ENCODE measurements at places on chromosomes 6 and 20.

GRCh38 chr20:63003546-63003945, 3.2 kb downstream of the BHLHE23 start:
- no peak for DNase-seq

DNA sequence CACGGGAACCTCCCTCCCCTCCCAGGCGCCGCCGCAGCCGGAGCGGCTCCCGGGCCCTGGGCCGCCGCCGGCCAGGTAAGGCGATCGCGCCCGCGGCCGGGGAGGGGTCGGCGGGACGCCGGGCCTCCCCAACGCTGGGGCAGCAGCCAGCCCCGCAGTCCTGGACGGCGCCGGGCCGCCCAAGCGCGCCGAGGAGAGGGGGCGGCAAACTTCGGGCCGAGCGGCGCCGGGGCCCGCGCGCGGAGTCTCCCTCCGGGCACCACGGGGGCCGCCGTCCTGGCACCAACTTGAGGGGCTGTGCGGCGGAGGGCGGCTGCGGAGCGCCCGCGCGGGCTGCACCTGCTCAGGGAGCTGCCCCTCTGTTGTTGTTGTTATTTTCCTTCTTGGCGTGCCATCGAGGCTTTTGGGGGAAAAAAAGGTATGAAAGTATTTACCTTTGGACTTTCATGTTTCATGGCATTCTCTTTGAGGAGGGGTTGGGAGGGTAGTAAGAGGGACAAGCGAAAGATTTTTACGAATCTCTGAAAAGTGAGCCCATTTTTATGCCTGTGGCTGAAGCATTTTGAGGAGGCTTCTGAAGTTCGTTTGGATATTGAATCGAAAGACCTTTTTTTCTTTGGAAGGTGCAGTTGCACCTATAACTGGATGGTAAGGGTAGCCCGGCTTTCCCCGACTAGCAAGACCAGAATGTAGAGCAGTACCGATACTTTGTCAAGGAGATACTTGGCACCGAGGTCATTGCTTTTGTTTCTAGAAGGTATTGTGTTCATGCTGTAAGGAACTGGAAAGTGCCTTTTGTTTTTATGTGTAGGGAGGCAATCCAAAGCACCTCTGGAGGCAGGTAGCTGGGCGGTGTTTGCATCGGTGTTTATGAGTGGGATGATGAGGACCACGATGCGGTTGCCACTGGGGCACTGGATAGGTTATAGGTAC, at the start of gene RNF182:
Gene RNF182, plus strand, starts transcription at position 4 of the 933 bp plus-strand sequence. CDS start 52,168 bp downstream, outside the sequence.
- DNase-seq, result no peak

DNA sequence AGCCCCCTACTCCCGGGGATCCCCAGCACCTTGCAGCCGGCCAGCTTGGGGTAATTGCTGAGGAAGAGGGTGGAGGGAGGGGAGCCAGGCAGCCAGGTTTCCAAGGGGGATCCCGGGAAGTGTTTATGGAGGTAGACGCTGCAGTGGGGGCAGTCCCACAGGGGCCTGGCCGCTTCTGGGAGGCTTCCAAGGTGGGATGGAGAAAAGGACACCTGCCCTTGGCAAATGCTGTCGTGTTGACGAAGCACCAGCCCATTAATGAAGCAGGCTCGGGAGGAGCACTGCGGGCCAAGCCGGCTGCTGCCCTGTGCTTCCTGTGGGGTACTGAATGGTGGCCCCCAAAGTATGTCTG, 82.4 kb downstream of the TMEM242 start:
- no peak for DNase-seq

DNA sequence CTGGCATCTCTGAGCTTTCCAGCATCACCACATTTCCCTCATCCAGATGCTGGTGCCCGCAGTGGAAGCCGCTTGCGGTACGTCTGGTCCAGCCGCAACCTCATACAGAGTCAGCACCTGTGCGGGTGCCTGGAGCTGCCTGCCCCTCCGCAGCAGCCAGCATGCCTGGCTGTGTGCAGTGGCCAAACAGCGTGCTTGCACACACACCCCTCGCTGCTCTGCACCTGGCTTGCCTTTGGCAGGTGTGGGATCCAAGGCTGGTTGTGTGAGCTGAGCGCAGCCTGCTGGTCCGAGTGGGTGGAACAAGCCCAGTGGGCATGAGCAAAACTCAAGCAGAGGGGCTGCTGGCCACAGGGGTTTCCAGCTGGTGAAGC, 3.1 kb upstream of the HINT3 start:
- DNase-seq, result no peak

DNA sequence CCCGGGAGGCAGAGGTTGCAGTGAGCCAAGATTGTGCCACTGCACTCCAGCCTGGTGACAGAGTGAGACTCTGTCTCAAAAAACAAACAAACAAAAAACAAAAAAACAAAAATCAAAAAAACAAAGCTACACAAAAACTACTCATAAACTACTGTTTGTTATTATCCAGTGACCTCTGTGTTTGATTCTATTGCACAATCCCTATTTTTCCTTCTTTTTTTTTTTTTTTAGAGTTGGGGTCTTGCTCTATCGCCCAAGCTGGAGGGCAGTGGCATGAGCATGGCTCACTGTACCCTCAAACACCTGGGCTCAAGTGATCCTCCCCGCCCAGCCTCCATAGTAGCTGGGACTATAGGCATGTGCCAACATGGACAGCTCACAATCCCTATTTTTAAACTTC, 92.7 kb downstream of the FAM217A start:
- DNase-seq, result no peak

- DNase-seq, result no peak
Measured at GRCh38 chr20:59789686-59790085, 143.8 kb downstream of the SYCP2 start.

DNA sequence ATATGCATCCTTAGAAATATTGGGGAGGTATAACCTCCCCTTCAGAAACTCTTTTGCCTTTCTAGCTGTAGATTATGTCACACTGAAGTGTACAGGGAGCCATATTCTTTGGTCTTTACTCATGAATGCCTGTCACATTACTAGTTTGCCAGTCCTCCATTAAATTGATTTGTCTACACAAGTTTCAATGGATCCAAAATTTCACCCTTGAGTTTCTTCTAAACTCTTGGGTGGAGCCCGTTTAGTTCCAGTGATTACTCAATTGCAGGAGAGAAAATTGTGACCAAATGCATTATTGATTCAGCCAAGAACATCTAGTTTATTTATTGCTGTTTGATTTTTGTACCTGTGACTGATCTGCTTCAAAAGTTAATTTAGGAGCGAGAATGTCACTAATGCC, 60.4 kb upstream of the TFB1M start:
- DNase-seq, result no peak

- no peak for DNase-seq
Measured at GRCh38 chr6:97275804-97276203, 7.2 kb downstream of the MMS22L start.

GRCh38 chr6:170271771-170272314, 19.0 kb downstream of the DLL1 start:
- DNase-seq, result no peak

DNA sequence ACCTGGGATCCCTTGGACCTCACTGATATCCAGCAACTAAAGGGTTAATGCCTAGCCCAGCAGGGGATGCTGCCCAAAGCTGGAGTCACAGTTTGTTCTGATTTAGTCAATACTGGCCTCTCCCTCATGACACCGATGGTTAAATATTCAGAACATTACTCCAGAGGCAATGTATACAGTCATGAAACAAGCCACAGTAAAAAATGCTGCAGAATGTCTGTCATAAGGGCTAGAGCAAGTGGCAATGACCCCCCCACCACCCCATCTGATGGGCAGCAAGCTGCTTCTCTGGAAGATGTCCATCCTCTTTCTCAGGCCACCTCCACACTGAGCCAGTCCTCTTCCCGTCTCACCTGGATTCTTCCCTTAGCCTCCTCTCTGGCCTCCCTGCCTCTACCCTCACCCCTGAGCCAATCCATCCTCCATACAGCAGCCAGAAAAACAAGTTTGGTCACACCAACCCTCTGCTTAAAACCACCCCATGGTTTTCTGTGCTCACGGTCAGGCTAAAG, 99.0 kb upstream of the KCNG1 start:
- DNase-seq, result no peak

DNA sequence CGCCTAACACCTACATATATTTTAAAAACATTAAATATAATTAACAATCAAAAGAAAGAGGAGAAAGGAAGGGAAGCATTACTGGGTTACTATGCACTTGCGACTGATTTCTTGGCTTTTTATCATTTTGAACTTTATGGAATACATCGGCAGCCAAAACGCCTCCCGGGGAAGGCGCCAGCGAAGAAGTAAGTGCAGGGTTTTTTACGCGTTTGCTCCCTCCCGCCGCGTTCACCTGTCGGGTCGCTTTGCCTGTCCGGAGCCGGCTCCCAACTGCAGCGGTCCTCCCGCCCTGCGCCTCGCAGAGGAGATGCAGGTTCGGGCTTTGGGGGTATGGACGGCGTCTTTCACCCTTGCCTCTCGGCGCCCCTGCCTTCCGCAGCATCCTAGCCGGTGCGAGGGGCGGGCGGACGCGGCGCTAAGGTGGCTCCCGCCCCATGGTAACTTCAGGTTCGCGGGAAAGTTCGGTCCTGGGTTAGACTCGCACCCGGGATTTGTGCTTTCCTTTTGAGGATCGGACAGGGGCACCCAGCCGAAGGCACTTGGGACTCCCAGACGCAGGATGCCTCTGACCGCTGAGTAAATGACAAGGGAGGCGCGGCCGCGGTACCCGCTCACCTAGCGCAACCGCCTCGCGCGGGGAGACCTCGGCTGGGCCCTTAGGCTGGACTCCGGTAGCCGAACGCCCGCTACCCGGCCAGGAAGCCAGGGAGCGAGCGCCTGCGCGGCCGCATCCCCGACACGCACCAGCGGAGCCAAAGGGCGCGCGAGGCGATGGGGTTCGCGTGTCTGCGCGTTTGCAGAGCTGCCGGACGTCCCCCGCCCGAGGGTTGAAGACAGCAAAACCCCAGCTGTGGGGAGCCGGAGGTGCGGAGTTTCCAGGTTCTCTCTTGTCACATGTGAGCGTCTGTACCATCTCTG, 891 bp downstream of the RSPO3 start:
- DNase-seq, result no peak

DNA sequence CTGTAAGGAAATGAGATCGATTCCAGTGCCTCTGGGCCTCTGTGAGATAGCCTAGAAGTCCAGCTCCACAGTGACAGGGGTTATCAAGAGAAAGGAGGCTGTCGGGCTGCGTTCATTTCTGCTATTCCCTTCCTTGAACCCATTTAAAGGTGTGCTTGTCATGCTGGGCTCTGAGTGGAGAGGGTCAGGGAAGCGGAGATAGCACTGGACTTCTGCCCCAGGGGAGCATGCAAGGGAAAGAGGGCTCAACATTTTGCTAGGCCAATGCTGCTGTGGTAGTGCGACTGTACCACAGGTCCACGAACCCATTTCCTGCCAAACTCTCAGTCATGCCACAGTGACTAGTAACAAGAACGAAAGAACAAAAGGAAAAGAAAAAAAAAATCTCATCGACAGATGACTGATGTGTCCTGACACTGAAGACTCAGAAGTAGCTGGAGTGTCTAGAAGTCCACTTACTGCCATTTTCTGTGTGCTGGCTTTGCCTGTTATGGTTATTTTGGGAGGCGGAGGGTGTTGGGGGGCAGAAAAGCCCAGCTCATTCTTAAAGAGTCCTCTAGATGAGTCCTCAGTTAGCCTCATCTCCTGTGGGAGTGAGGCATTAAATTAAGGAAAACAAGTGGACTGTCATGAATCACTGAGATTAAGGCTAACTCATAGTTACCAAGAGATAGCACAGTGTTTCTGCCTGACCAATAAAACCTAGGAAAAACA, 8.1 kb downstream of the NEDD9 start:
- DNase-seq, result no peak

GRCh38 chr6:111361648-111362047, 121.4 kb downstream of the REV3L start:
- DNase-seq, result peak; percentile 7

GRCh38 chr20:47396762-47397476, 40.4 kb upstream of the ZMYND8 start:
- no peak for DNase-seq

DNA sequence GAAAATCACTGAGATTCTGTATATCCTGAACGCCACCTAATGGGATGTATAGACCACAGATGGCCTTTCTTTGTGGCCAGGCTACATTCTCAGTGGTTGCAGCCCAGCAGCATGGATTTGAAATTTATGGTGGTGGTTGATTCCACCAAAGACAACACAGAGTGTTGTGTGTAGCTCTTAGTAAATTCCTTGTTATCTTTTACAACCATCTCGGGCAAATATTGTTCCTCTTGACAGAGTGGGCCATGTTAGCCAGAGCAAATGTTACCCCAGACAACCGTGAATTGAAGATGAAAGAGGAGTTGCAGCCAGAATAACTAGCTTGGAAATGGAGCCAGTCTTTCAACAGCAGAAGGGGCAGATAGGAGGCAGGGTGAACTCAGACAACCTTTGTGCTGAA, 39.5 kb downstream of the SLC24A3 start:
- no peak for DNase-seq

- DNase-seq, result no peak
Measured at GRCh38 chr20:57332105-57333089, 2.8 kb downstream of the SPO11 start.

DNA sequence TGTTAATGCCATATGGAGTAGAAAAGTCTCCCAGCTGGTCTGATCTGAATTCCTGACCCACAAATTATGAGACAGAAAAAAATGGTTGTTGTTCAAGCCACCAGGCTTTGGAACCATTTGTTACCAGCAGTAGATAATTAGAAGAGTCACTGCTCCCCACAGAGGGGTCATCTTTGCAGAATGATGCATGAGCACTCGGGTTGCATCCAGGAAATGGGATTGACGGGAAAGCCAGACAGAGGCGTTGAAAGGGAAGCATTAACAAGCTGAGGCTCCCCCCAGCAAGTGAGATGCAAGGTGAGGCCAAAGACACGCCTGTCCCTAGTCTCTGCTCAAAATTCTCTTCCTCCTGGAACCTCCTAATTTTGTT, 182.5 kb downstream of the SYNDIG1 start:
- no peak for DNase-seq

Data from DMS 273 treated with DMSO at 0.1 percent for 48 hours (cell line).